ENCODE measurements at places on chromosomes 6 and 20.
A peak's percentile ranks its signal among the peaks of the same experiment; 100 is the strongest.

DNA sequence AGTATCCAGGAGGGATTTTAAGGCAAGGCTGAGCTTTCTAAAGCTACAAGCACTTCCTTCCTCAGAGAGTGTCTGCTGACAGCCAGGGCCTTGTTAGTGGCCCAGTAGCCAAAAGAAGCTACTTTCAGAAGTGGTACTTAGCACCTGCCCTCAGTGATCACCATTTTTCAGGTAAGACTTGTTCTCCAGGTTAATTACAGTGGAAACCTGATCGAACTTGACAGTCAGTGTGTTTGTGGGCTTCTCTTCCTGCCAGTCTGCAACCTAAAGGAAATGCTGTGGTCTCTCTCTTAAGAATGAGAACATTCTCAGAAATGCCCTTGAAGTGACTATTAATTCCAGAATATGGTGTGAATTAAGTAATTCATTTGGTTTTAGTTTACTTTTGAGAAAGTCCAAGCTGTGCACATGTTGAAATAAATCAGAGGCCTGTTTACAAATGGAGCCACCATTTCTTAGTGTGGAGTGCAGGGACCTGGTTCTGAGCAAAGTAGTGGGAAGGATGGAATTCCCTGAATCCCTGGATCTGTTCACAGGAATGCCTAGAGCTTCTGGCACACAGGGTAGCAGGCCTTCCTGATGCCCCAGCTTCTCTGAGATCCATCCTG lies 185.3 kb upstream of the AGPAT4 start:
- DNase-seq = peak; percentile 18

- DNase-seq = peak; percentile 43
Measured at GRCh38 chr20:23126281-23127061, 40.3 kb upstream of the CD93 start.

- no peak for DNase-seq
Measured at GRCh38 chr6:83853178-83854000, at the start of gene RIPPLY2. TSS of gene RIPPLY2 (plus strand) at chr6:83853360. CDS start at chr6:83853417, 57 bp downstream.

DNA sequence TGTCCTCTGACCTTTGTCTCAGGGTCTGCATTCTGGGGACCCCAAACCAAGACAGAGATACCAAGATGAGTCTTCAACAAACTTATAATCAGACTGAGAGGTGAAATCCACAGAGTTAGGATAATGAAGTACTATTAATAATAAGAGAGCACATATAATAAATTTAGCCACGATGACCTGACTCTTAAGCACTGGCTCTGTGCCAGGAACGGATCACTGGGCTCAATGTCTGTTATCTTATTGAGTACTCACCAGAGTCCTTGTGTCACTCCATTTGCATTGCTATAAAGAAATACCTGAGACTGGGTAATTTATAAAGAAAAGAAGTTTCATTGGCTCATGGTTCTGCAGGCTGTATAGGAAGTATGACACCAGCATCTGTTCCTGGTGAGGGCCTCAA lies 18.9 kb upstream of the ITPR3 start:
- no peak for DNase-seq

DNA sequence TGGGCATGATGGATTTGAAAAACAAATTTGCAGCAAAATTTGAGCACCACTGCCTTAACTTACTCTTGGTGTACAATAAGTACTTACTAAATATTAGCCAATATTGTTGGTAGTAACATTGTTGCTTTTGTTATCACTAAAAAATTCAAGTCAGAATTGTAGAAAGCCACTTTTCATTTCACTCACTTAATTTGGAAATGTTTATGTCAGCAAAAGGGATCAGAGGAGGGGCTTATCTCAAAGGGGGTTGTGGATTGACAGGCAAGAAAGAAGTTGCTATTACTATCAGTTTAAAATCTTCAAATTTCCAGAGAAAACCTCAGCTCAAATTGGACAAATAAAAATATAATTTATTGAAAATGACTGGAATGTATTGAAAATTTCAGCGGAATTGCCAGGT lies 241.5 kb downstream of the PLCB1 start:
- no peak for DNase-seq

DNA sequence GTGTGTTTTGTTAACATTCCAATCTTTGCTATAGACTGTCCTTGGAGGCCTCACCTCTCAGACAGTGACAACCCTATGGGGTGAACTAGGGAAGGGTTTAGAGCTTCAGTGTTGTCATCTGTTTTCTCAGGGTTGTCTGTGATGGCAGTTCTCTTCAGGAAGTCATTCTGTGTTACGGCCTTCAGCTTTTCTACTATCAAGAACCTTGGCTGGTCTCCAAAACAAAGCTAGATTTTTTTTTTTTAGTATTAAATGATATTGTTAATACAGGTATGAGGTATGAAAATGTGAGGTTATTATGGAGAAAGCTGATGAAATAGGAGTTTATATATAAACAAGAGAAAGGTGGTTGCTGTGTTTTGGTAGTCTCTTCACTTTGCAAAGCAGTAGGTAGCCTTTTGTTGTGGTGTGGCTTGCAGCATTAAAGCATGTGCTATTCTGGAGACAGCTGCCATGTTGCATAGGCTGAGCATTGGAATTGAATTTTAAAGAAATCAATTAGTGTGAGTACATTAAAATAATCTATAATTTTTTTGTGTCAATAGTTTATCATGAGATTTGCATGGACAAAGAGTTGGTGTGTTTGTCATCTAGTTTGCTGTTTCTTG lies 162.6 kb downstream of the CARMIL1 start:
- no peak for DNase-seq

GRCh38 chr6:170026751-170027646 lies 263.9 kb downstream of the DLL1 start:
- DNase-seq = no peak

- DNase-seq = no peak
Measured at GRCh38 chr6:108078191-108078590, 3.6 kb upstream of the OSTM1 start.

DNA sequence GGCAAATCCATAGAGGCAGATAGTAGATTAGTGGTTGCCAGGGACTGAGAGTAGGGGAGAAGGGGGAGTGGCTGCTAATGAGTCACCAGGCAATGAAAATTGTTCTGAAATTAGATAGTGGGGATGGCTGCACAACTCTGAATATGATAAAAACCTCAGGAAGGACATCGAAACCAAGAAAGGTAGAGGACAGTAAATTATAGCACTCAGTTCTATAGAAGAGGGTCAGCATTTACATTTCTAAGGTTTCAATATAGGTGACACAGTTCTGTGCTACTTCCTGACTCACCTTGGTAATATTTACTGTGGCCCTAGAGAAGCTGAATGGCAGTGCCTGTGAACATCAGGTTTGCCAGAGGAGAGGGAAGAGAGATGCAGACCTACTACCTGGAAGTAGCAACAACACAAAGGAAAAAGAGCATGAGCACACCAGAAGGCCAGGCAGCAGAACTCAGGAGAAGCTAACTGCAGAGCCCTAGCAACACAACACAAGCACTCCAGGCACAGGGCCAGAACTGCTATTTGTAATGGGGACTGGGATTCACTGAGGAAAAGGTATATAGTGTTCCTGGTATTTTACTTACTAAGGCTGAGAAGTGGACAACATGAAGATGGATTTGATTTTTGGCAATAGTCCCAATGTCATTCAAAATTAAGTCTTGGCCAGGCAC lies 75.9 kb downstream of the PLCG1 start:
- DNase-seq = no peak

GRCh38 chr6:130359736-130360135 lies 6.1 kb upstream of the TMEM200A start:
- DNase-seq = no peak

GRCh38 chr20:44031001-44031574 lies 116.4 kb downstream of the TOX2 start:
- no peak for DNase-seq

- no peak for DNase-seq
Measured at GRCh38 chr20:17878912-17879602, 89.5 kb downstream of the SNX5 start.

GRCh38 chr6:109998159-109998785 lies 20.2 kb downstream of the GPR6 start:
- no peak for DNase-seq

DNA sequence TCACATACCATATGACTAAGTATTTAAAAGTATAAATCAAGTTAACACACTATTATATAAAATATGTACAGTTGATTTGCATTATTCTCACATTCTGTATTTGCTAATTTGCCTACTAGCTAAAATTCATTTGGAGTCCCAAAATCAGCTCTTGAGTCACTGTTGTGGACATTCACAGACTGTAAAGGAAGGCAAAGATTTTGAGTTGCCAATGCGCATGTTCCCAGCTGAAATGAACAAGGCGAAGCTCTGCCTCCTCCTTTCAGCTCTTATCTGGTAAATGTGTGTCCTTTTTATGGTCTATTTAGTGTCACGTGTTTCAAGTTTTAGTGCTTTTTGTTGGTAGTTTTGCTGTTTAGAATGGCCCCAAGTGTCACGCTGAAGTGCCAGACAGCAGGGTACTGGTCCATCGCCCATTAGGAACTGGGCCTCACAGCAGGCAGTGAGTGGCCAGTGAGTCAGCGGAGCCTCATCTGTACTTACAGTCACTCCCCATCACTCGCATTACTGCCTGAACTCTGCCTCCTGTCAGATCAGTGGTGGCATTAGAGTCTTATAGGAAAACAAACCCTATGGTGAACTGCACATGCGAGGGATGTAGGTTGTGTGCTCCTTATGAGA lies 87.2 kb upstream of the ADTRP start:
- DNase-seq = no peak

GRCh38 chr20:38452880-38453624 lies 17.9 kb upstream of the SNHG17 start:
- DNase-seq = no peak

All from CD4-positive, alpha-beta T cell (primary cell).